ENCODE measurements at places on chromosomes 5 and 9.

DNA sequence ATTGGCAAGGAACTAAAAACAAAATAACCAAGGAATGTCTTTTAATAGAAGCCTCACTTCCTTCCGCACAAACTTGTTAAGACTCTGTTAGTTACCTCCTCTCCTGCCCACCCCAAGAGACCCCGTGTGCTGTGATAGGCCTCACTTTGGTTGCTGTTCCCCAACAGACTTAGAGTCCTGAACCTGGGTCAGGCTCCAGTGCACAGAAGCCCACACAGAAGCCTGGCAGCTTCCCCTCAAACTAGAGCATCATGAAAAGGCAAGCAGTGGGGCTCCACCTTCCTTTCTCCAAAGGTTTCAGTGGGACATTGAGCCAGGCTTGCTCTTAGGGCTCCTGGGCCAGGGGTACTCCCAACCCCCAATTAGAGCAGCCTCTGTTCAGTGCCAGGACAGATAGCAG, 230.5 kb downstream of the ESM1 start:
- peak; percentile 20 for DNase-seq

DNA sequence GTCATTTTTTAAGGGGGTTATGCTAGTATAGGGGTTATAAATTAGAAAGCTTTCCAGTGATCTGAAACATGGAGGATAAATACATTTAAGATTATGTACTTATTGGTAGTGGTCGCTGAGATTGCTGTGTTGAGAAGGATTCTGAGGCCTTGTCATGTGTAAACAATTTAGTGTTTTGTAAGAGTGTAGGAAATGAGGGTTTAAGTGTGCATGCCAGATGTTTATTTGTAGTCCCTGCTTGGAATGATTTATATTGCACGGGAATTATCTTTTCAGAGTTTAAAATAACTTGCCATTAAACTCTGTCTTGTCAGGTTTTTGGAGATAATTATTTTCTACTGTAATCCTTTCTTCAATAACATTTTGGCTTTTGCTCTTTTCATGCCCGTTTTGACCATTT, 19.4 kb downstream of the ZNF618 start:
- no peak for DNase-seq

- no peak for DNase-seq
Measured at GRCh38 chr5:131324303-131324702, 60.5 kb downstream of the CDC42SE2 start.

DNA sequence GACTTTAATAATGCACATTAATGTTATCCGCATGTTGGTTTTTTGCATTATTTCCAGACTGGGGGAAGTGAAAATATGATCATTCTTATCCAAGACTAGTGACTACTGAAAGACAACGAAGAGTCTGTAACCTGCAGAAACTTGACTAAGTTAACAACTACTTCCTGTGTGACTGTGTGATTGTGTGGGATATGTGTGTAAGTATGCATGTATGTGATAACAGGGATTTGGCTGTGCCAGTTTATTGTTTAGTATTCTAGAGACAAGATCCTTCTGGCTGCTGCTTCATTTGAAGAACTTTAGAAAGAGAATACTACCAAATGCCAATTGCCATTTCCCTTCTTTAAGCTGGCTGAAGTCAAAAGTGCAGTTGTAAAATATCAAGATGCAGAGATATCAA, 375.7 kb upstream of the PRR16 start:
- DNase-seq, result no peak

DNA sequence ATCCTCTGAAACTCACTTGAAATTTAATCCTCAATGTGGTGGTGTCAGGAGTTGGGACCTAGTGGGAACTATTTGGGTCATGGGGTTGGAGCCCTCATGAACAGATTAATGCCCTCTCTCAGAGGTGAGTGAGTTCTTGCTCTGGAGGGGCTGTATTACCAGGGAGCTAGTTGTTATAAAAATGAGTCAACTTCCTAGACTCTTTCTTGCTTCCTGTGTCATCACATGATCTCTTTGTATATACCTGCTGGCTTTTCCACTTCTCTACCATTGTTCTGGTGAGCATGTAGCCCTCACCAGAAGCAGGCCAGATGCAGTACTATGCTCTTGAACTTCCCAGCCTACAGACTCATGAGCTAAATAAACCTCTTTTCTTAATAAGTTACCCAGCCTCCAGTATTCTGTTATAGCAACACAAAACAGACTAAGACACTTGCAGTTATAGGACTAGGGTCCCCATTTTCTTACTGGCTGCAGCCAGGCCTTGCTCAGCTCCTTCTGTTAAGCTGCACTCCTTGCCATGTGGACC, 127.5 kb downstream of the SUSD1 start:
- no peak for DNase-seq

DNA sequence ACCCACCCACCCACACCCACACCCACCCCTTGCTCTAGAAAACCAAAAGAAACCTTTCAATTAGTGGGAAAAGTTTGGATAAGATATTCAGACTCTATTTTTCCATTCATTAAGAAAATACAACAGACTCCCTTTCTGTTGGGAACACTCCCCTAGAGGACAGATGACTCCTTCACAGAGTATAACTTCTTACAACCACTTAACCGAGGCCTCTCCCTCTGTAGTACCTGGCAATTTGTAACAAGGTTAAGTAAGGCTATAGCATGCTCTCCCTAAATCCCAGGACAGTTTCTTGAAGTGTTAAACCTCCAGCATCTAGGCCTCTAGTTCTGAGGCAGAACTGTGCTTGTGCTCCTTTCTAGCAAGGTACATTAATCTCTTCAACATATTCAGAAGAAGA, 75.9 kb upstream of the NR5A1 start:
- DNase-seq, result no peak

DNA sequence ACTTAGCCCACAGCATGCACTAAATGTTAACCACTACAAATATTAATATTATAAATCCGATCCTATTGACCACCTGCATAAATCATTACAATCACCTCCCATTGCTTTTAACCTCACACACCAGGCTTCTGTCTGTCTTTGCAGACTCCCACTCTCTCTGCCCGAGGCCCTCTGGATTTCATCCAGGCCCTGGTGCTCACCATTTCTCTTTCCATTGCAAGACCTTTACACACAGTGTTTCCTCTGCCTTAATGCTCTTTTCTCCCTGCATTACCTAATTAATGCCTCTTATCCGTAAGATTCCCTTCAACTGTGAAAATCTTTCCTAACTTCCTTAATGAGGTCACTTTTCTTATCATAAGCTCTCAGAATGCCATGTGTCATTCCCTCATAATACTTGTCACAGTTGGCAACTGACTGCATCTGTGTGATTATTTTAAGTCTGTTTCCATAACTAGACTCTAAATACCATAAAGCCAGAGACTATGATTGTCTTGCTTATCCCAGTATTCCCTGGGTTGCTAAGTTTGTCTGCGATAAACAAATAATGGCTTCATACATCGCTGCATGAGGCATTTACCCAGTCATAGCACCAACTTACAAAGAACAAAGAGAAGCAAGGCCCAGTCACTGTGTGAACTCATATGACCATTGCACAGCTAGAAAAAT, 155.1 kb downstream of the CCDC192 start:
- no peak for DNase-seq

DNA sequence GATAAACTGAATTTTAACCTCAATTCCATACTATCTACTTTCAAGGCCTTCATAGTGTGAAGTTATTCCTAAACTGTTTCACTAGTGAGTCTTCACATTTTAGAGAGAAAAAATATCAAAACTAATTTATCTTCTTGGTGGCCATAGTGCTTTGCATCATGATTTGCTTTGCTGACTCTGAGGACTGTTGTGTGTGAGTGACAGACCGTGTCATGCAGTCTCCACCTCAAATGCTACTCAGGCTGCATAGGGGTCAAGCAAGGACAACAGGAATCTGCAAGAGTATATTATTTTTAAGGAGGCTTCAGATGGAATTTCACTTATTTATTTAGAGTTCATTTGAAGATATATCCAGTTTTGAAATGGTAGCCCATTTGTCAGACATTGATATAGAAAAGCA, 34.5 kb downstream of the MACIR start:
- DNase-seq, result no peak

DNA sequence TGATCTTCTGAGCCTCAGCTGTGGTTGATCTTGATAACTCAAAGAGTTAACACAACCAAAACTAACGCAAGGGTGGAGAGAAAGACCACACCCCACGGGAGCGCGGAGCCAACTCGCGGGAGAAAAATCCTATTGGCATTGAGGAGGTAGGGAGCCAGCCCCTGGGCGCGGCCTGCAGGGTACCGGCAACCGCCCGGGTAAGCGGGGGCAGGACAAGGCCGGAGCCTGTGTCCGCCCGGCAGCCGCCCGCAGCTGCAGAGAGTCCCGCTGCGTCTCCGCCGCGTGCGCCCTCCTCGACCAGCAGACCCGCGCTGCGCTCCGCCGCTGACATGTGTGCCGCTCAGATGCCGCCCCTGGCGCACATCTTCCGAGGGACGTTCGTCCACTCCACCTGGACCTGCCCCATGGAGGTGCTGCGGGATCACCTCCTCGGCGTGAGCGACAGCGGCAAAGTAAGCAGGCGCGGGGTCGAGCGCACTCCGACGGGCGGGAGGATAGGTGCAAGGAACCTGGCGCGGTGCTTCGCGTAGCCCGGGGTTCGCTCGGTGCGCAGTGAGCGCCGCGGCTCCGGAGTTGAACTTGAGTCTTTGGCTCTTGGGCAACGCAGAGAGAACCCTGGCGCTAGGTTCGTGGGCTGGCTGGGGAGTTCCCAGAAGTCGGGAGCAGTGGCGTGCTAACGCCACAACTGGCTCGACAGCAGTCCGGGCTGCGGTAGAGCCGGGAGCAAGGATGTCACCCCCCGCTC, at the start of gene GDA:
Gene GDA (plus strand): TSS at position 210 of the 745 bp plus-strand sequence. CDS start 120 bp downstream, at position 330.
- no peak for DNase-seq

GRCh38 chr9:106450549-106450948, 412.4 kb upstream of the ZNF462 start:
- no peak for DNase-seq

DNA sequence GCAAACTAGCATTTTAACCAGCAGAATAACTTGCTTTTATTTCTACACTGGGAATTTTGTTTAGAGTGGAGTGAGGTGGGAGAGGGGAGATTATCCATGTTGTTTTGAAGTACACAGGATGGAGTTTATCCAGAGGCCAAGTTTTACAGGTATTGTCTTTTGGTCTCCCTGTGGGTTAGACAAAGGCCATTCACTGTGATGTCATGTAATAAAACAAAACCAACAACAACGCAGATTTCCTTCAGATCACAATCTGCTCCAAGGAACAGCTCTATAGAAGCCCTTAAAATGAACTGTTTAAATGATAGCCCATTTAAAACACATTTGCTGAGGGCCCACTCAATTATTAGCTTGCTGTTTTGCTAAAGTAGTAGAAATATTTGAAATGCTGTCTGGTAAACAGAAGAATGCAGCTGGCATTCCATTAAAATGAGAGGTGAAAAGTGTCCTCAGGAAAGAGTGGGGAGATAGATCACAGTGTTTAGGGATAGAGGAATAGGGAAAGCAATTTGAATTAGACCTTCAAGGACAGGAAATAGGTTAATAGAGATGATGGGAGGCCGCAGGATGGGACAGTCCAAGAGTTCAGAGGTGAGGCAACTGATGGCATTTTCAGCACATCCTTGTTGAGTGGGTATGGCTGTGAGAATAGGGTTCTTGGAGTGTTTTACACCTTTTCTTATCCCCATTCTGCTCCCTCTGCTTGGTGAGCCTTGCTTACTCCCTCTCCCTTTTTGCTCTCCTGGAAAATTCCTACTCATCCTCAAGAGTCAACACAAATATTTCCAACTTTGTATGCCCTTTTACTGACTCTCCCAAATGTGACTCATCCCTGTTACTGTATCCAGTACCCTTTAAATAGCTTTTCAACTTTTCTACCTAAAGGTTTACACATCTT, 140.1 kb upstream of the NR3C1 start:
- no peak for DNase-seq

GRCh38 chr5:77312413-77312812, 101.9 kb downstream of the PDE8B start:
- no peak for DNase-seq

GRCh38 chr5:2134543-2135292, 252.0 kb upstream of the IRX4 start:
- DNase-seq, result no peak

GRCh38 chr9:90927496-90927895, 125.9 kb downstream of the SYK start:
- no peak for DNase-seq

DNA sequence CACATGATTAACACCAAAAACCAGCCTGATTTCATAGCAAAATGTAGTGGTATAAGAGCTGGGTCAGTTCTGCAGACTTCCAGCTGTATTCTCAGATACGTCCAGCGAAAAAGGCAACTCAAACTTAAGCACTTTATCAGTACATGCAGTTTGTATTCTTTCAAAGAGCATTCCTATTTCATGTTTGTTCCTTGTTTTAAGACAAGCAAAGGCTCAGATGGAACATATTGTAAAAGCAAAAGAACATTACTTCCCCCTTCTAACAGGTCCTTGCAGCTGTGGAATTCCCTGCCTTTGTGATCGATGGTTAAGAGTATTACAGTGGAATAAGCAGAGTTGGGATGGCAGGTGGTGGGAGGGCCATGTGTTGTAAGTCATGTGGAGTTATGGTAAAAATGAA, 86.3 kb upstream of the GRHPR start:
- DNase-seq, result no peak

DNA sequence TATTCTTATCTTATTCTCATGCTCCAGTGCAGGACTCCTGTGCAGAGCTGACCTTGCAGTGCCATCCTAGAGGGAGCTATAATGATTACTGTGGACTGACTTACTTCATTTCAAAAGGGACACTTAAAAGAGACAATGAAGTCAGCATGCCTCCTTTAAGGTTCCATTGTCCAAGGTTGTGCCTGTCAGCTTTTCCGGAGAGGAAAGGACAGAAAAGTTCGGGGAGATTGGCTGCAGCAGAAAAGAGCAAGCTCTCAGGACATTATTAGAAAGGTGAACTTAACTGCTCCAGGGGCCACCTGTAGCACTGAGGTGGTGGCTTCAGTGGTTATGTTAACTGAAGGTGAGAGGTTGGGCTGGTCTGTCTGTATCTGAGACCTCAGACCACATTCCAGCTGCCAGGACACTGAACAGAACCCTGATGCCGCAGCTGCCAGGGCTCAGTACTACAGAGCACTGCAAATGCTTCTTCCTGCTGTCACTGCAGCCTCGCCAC, 112.9 kb downstream of the ST8SIA4 start:
- no peak for DNase-seq

- no peak for DNase-seq
Measured at GRCh38 chr5:99646011-99646647, 717.3 kb upstream of the CHD1 start.

DNA sequence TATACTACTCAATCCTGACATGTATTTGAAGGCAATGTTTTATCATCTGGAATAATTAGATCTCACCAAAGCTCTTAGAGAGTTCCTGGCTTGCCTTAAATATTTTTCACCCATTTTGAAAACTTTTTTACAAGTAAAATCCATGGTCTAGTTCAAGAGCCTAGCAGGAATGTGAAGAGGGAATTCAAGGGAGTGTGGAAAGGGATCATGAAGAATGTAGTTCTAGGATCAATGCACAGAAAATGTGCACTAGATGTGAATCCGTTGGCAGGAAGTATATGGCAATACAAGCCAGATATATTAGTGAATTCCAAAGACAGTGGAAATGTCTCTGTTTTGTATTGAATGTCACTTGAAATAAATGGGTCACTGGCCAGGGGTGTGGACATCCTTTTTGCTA, 167.9 kb upstream of the MOCS2 start:
- DNase-seq, result no peak

- no peak for DNase-seq
Measured at GRCh38 chr9:89606624-89607311, 2.0 kb downstream of the GADD45G start.
